ENCODE measurements at places on chromosomes 2 and 18.

DNA sequence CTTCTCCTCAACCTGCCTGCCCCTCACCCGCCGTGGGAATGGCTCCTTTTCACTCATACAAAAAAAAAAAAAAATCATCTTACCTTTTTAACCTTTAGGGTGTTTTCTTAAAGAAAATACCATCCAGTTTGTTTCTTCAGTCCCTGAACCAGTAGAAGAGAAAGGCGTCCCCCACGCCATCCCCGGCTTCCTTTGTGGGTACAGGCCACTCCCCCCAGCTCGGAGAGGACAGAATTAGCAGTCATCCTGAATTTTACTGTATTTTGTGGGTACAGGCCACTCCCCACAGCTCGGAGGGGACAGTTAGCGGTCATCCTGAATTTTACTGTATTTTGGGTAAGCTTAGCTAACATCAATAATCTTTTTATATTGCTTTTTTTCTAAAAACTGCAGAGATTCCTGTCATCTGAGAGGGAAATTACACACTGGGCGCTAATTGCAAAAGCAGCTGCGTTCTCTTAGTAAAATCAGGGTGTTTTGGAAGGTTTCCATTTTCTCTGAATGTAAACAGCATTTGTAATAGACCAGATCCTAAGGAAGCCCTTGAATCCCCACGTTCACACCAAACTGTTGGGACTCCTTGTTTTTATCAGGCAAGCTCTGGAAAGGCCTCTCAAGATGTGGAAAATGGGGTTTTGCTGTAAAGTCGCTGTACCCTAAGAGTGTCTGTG, 72.5 kb downstream of the NFATC1 start:
- no peak for DNase-seq

DNA sequence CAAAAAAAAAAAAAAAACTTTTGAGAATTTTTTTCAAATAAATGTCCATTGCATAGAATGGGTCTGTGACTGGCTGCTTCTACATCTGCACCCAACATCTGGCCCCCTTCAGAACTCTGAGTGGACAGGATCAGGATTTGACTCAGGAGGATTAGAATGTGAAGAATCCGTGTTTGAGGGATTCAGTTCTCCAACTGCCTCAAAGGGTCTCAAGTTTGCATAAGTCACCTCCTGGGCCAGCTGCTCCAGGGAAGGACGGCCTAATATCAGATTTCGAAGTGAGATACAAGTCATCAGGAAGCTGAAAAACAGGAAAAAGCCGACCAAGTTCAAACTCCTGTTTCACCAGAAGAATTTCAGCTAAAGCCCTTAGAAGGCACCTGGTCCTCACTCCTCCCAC, 10.9 kb downstream of the MAT2A start:
- DNase-seq: no peak

DNA sequence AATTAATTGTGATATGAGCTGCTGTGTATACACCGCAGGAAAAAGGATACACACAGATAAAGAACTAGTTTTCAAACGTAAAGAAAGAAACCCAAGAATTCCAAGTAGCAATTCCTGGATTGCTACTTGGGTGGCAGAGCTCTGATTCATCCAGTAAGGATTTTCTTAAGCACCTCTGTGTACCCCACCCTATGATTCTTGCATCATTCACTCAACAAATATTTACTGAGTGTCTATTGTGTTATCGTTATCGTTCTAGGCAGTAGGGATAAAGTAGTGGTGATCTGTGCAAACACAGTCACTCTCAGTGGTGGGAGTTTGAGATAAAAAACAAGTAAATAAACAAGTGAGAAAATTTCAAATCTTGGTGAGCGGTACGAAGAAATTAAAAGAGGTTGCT, 4.9 kb upstream of the TMEM200C start:
- no peak for DNase-seq

DNA sequence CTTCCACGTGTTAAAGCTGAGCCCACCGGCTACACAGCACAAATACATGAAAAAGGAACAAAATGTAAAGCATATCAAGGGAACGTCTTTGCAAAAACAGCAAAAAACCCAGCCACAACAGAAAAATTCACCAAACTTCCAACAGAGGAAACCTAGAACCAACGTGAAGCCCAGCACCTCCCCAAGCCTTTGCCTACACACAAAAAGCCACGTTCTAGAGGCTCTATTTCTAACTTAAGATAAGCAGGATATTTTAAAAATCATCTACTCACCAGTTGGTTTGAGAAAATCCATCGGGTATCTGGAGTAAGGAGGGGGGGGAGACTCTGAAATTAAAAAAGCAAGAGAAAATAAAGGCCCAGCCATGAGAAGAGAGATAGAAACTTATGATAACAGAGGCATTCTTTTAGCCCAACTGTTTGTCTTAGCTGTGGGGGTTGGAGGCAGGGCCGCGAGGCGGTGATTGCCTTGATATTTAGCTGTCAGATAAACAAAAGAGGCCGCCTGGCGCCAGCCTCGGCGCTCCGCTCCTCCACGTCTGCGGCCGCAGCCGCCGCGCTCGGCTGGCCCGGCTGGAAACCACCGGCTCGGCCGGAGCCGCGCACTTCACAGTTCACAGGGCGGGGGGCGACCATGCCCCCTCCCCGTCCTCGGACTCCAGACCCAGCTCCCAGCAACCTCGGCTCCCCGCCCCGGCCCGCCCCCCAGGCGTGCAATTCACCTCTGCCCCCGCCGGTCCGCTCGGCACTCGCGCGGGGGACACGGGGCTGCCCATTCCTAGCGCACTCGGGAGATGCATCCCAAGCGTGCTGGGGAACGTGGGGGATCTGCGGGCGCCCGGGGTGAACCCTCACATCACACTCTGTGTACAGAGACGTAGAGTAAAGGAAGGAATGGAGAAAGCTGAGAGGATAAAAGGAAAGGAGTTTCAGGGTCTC, 2.4 kb downstream of the SMAD7 start:
- DNase-seq: no peak

Data from stimulated activated CD4-positive, alpha-beta T cell treated with anti-CD3 and anti-CD28 coated beads, Interleukin-12 subunit alpha, Interleukin-12 subunit beta, amount 100 ng/mL, for 24 hours (primary cell).